ENCODE measurements at places on chromosomes 3 and 15. TPM values are rescaled to one million over a fixed set of nuclear protein-coding genes. Genes with fewer than 3 reads are reported as not detected.

- no peak for DNase-seq
Measured at GRCh38 chr15:90820481-90820880, 47.9 kb upstream of the FURIN start.

DNA sequence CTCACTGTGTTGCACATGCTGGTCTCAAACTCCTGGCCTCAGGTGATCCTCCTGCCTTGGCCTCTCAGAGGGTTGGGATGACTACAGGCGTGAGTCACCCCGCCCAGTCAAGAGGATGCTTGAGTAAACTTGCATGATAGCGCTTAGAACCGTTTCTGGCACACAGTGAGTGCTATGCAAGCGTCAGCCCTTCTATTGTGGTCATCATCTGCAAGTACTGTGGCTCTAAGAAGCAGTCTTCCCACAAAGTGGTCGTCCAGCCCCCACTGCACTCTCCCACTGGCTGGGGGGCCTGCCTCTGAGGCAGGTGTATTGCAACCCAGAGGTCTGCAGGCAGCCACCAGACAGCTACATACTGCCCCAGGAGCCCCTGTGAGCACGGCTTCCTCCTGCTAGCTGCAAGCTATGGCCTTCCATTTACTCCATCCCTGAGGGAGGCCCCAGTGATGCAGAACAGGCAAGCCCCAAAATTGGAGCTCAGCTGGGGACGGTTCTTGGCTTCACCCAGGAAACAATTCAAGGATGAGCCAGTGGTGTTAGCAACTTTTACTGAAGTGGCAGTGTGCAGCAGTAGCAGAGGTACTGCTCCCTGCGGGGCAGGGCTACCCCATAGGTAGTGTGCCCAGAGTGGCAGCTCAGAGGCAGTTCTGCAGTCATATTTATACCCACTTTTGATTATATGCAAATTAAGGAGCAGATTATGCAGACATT, 95.4 kb downstream of the LSM3 start:
- DNase-seq = peak; percentile 18

The ALCAM gene
- 52.1 TPM for total RNA-seq

GRCh38 chr15:85943791-85944190, 135.9 kb upstream of the AGBL1 start:
- DNase-seq = no peak

GRCh38 chr15:90493647-90494046, 36.1 kb upstream of the CRTC3 start:
- DNase-seq = no peak

The HTR3C gene
- total RNA-seq = not detected

The STRA6 gene
- 0.57 TPM for total RNA-seq

DNA sequence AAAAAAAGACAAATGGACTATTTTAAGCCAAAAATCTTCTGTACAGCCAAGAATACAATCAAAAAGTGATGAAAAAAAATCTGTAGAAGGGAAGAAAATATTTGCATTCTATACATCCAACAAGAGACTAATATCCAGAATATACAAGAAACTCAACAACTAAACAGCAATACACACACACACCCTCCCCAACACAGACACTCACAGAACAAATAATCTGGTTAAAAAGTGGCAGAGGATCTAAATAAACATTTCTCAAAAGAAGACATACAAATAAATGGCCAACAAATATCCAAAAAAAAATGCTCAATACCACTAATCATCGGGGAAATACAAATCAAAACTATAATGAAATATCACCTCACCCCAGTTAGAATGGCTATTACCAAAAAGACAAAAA, 209.0 kb upstream of the ZNF385D start:
- DNase-seq = no peak

GRCh38 chr3:159776779-159777178, 211.9 kb upstream of the IL12A start:
- DNase-seq = no peak

The CDHR4 gene
- total RNA-seq = 3.1 TPM

The GOLGA8N gene
- 7.3 TPM for total RNA-seq

- no peak for DNase-seq
Measured at GRCh38 chr3:188633206-188633605, 479.2 kb downstream of the LPP start.

DNA sequence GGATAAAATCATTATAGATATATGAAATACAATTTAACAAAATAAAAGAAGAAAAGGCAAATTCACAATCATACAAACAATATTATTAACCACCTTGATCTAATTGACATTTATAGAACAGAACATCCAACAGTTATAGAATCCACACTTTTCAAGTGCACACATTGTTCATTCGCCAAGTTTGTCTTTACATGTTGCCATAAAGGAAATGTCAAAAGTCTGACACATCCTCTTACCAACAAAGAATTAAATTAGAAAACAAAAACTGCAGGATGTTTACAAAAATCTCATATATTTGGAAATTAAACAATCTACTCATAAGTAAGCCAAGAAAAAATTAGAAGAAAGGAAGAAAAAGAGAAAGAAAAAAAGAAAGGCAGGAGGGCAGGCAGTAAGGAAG, 909.2 kb upstream of the EPHA6 start:
- no peak for DNase-seq

- DNase-seq = no peak
Measured at GRCh38 chr15:101050623-101051290, 131.6 kb downstream of the LRRK1 start.

DNA sequence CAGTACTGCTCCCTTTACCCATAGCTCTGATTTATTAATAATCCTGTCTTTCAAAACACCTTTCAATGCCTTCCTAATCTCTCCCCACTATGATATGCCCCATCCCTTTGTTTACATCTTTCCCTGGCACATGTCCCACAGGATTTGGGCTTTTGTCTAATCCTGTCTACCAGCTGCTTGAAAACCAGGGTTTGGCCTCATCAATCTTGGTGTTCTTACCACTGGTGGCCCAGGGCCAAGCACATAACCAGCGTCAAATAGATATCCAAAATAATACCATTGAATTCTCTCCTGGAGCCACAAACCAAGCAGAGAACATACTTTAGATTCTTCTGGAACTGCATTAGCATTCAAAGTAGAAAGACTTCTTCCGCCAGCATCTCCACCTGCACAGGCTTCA, 104.8 kb upstream of the PPP2R3A start:
- no peak for DNase-seq

The RPSA gene
- total RNA-seq = 2,160 TPM

The EPHA6 gene
- total RNA-seq = 8.3 TPM

- DNase-seq = no peak
Measured at GRCh38 chr3:152177757-152178156, 91.0 kb upstream of the MBNL1 start.

DNA sequence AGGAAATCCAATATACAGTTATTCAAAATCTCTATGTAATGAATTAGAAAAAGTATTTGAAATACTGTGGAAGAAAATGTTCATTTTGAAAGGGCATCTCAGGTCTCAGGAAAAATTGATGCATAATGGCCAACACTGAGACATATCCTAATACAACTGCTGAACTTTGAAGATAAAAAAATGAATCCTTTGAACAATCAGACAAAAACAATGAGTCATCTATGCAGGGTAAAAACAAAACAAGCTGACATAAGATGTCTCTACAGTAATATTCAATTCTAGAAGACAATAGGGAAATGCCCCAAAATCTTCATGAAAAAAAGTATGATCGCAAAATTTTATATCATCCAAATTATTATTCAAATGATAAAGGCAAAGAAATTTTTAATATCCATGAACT, 34.0 kb upstream of the ZNF280D start:
- no peak for DNase-seq
